Activated naive CD4-positive, alpha-beta T cell treated with anti-CD3 and anti-CD28 coated beads, Interleukin-2, amount 50 U/mL, for 72 hours (primary cell): ENCODE measurements at places on chromosomes 2 and 18. TPM values are rescaled to one million over a fixed set of nuclear protein-coding genes. Genes with fewer than 3 reads are reported as not detected.
A peak's percentile ranks its signal among the peaks of the same experiment; 100 is the strongest.

- DNase-seq, result no peak
Measured at GRCh38 chr2:222309361-222309760, 10.6 kb upstream of the PAX3 start.

DNA sequence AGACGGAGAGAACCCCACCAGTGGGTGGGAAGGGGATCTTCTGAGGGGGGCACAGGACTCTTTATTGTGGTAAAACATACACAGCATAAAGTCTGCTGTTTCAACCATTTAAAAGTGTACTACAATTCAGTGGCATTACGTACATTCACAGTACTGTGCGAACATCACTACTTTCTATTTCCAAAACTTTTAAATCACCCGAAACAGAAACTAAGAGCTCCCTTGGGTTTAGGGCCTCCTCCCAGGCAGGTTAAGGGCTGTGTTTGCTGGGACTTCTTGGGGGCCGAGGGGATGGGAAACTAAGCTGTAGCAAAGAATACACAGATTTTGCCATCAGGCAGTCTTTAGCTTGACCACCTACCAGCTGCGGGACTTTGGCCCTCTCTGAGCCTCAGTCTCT, 242.0 kb downstream of the HAUS1 start:
- DNase-seq, result no peak

DNA sequence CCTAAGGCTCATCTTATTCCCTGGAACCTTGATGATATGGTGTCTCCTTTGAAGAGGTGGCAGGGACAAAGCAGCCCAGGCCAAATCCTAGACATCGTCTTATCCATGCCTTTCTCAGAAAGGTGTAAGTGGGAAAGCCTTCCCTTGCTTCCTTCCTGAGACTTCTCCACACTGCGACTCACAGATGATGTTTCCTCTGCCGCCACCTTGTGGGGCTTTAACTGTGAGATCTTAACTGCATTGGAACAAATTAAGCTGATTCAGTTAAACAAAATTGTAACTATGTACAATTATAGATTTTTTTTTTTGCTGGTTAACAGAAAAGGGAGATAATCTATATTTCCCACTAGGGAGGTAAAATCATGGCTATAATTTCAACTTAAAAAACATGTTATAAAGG, 10.0 kb upstream of the GCA start:
- DNase-seq, result no peak

GRCh38 chr2:88442473-88442872, 10.0 kb downstream of the FOXI3 start:
- no peak for DNase-seq

- DNase-seq, result no peak
Measured at GRCh38 chr2:219823574-219823973, 196.1 kb downstream of the SLC4A3 start.

GRCh38 chr18:69705987-69706386, 241.7 kb downstream of the CD226 start:
- no peak for DNase-seq

- no peak for DNase-seq
Measured at GRCh38 chr18:44093253-44093652, 587.4 kb upstream of the SETBP1 start.

GRCh38 chr2:16025211-16025875, 85.0 kb downstream of the MYCN start:
- no peak for DNase-seq

- DNase-seq, result no peak
Measured at GRCh38 chr2:30800159-30800558, 7.1 kb downstream of the CAPN13 start.

DNA sequence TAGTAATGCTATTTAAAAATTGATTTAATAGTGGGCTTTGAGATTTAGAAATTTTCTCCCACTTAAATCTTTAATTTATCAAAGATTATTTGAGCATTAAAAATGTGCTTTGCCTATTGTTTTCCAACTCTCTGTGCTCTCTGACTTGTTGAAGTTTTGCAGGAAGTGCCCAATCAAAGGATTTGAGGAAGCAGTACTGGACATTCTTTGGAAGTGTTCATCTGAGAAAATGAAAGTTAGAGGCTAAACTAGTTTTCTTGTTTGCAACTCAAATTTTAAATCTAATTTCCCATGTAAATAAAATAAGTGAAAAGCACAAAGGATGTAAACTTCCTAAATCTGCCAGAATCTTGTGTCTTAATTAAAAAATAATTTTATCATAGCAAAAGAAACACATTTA, 89.1 kb downstream of the CAMKMT start:
- no peak for DNase-seq

- no peak for DNase-seq
Measured at GRCh38 chr18:34701911-34702310, 8.2 kb upstream of the DTNA start.

GRCh38 chr2:179536185-179536584, 271.6 kb upstream of the SESTD1 start:
- DNase-seq, result no peak

DNA sequence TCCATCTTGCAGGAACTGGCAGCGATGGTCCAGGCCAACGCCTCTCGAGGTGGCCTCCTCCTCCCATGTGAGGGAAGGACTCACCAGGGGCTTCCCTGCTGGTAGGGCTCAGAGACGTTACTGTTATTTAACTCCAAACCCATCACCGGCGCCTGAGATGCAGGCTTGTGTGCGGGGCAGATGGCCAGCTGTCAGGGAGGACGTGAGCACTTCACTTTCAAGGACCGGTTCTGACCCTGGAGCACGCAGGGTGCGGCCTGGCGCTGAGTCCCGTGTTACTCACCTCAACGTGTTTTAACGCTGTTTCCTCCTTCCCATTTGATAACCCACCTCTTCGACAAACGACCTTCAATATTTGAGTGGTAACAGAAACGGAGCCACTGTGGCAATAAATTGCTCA, 350.2 kb downstream of the ZNF516 start:
- DNase-seq, result no peak

- no peak for DNase-seq
Measured at GRCh38 chr2:50343150-50343830, 688.6 kb downstream of the NRXN1 start.

DNA sequence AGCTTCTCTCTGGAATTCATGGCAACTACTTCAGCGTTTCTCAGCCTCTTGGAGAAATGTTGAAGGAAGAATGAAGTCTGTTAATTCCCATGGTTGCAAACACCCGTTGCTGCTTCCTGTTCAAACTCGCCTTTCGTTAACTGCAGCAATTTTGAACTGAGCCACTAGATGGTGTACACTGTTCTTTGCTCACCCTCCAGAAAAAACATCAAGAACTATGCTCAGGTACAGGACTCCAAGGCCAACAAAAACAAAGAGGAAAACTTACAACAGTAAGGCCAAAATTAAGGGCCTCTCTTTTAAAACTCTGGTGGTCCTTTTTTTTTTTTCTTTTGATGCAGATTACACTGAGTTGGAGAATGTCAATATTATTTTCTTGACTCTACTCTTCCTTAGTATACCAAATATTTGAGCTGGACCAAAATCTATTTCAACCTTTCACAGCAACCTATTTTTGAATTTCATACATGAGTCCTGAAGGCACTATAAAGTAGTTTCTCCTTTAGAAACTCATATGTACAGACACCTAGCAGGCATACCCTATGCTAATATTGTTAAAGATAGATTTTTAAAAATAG, 58.2 kb downstream of the KLHL14 start:
- peak; percentile 3 for DNase-seq

GRCh38 chr2:235595422-235596010, 101.7 kb downstream of the AGAP1 start:
- DNase-seq, result no peak

DNA sequence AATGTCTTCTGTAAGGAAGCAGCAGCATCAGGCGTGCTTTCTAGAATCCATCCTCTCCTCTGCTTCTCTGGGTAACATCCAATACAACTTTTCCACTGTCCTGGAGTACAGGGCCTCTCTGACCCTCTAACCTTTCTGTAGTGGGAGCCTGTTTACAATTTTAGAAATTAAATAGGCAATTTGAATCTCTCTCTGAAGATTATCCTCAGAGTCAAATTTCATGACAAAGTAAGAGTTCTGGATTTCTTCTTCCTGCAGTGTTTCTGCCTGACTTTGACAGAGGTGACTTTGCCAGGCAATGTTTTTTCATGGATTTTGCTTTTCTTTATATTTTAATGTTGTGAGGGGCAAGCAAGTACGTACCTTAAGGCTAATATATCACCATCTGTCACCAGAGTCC, 558.4 kb downstream of the PARD3B start:
- DNase-seq, result no peak

GRCh38 chr2:241082341-241083090, 19.6 kb downstream of the MTERF4 start:
- DNase-seq, result no peak

HNMT gene
- total RNA-seq, result not detected

CIB4 gene
- total RNA-seq, result not detected

ALPP gene
- total RNA-seq, result 0.16 TPM

C2orf72 gene
- 5.7 TPM for total RNA-seq

TTN gene
- total RNA-seq, result 9.2 TPM

KCNIP3 gene
- not detected for total RNA-seq

TRABD2A gene
- 53.6 TPM for total RNA-seq

GLI2 gene
- total RNA-seq, result not detected
